Endothelial cell of umbilical vein (primary cell): ENCODE measurements at places on chromosomes 3 and 15. TPM values are rescaled to one million over a fixed set of nuclear protein-coding genes. Genes with fewer than 3 reads are reported as not detected.
A peak's percentile ranks its signal among the peaks of the same experiment; 100 is the strongest.

GRCh38 chr3:128484404-128485281 lies 8.4 kb downstream of the GATA2 start:
- peak; percentile 63 for DNase-seq

- no peak for DNase-seq
Observed at GRCh38 chr3:3064297-3064696, 45.9 kb downstream of the IL5RA start.

DNA sequence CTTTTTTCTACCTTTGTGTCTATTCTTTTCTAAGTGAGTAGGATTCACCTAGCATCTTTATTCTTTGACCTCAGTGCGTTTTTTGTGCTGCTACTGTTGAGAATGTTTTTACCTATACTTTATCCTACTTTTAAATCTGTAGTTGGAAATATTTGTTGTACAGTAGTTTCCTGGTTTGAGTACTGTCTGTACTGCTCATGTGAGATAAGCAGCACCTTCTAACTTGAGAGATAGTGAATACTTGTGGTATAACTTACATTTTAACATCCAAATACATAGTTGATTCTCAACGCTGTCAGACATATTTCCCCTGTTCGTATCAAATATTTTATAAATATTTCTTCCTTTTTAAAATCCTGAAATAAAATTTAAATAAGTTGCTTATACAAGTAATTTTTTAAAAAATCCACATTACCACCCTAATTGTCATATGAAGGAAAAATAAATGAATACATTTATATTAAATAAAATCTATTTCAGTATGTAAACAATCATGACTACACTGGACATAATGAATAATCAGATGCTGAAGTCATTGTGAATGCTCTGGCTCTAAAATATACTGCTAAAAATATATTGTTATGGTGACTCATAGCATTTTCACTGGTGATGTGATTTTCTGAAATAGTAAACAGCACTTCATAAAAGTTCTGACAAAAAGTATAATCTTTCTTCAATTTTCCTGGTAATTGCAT lies 17.4 kb downstream of the ATP11B start:
- peak; percentile 59 for DNase-seq

DNA sequence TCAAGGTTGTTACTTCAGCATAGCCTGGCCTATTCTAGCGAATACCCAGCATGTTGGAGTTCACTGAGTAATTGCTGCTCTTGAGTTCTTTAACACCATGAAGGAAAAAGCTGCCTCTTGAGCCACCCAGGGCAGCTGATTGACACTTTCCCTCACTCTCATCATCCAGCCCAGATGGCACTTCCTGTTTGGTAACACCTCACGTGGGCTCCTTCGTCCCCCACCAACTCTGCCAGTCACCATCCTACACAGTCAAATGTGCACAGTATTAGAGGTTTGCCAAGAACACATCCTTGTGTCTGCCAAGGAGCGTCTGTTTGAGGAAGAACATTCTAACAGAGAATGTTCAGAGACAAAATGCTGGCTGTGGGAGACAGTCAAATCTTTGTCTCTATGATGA lies 266.3 kb downstream of the RPLP1 start:
- no peak for DNase-seq

DNA sequence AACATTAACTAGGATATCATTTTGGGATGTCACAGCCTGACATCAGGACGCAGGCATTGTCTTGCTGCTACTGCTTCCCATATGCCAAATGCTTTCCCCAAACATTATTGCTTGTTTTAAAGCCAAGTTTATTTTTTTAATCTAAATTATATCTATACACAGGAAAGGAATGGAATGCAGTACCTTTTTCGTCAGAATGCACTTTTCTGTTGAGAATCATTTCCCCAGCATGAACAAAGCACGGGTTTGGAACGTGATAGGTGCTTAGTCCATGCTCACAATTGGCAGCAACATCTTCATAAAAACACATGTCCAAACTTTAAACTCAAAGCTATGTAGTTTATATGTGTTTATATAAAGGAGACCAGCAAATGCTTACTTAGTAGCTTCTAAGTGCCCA lies 26.1 kb downstream of the PXK start:
- no peak for DNase-seq

The HDDC3 gene
- total RNA-seq: 12.3 and 16.0 TPM in 2 replicates

The MAGEL2 gene
- total RNA-seq: not detected in 2 replicates

The NDUFAF3 gene
- total RNA-seq: 74.5 and 91.1 TPM in 2 replicates

The GHSR gene
- total RNA-seq: not detected in 2 replicates

The MRPS25 gene
- total RNA-seq: 58.1 and 68.7 TPM in 2 replicates
